ENCODE measurements at places on chromosomes 3 and 15. TPM values are rescaled to one million over a fixed set of nuclear protein-coding genes. Genes with fewer than 3 reads are reported as not detected.

- DNase-seq, result no peak
These were observed 11.4 kb upstream of the FETUB start for GRCh38 chr3:186628756-186629155.

DNA sequence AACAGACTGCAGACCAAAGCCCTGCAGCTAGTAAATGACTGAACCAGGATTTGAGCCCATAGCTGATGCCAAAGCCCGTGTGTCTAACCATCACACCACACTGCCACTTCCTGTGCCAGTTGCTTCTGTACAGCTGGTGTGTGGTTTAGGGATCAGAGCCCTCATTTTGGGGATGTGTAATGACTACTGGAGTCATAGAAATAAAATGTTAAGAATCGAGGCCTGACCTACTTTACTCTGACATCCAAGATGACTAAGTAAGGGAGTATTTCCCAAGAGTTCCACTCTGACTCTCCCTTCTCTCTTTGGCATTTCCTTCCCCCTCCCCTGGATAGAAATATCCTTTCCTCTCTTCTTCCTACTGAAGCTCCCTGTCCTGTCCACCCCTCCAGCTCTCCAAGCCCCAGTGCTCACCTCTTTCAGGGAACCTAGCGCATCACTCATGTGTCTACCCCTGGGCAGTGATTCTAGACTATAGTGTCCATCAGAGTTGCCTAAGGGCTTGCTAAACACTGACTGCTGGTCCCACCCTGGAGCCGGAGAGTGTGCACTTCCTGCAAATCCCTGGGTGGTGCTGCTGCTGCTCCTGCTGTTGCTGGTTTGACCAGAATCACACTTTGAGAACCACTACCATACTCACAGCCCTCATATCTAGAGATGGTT is 53.8 kb downstream of the MGLL start:
- peak; percentile 24 for DNase-seq

DNA sequence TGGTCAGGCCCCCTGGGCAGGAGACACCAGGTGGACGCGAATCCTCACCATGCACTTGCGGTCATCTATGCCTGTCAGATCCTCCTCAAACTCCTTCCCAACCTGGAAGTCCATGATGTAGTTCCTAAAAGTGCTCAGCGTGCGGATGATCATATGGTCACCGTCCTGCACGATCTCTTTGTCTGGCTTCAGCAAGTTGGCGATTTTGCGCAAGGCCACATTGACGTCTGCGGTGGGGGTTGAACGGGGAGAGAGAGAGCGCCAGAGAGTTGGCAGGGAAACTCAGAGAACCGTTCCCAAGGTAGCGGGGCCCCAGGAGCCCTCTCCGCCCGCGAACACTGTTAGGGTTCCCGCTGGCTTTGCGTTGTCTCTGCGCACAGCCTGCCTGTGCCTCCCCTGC is 809 bp downstream of the RBP1 start:
- peak; percentile 40 for DNase-seq

- no peak for DNase-seq
These were observed 400.8 kb upstream of the PROK2 start for GRCh38 chr3:72185549-72186399.

GRCh38 chr3:115974940-115975339 is 351.6 kb downstream of the GAP43 start:
- no peak for DNase-seq

- DNase-seq, result no peak
These were observed 83.7 kb upstream of the ARHGEF3 start for GRCh38 chr3:56885453-56885852.

DNA sequence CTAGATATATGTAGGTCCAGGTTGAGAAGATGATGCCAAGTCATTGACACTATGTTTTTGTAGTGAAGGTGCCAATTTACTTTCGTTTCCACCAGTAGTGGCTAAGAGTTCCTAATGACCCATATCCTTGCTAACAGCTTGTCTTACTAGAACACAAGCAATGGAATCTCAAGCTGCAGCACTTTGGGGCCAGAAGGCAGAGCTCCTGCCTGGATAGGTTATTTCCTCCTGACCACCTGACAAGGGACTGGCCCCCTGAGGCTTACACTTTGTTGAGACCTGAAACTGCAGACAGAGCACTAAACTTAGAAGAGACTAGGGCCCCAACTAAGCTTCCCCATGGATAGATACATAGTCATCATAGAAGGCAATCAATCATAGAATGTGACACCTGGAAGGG is 11.7 kb downstream of the ONECUT1 start:
- no peak for DNase-seq

GRCh38 chr15:34102175-34102925 is 467 bp downstream of the PGBD4 start:
- no peak for DNase-seq

DNA sequence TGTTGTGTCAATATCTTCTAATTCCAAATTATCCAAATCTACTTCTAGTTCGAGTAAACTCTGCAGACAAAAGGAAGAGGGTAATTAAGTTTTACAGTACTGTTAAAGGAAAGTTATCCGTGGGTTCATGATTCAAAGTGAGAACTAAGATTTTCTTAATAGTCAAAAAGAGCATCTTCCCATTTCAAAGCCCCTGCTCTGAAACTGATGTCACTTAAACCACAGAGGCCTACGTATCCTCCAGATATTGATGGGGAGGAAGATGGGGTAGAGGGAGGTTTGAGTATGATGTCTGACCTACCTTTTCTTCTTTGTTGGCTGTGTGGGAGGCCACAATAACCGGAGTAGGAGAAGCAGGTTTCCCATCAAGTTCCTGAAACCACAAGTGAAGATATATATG is 14.1 kb downstream of the MRPS22 start:
- no peak for DNase-seq

DNA sequence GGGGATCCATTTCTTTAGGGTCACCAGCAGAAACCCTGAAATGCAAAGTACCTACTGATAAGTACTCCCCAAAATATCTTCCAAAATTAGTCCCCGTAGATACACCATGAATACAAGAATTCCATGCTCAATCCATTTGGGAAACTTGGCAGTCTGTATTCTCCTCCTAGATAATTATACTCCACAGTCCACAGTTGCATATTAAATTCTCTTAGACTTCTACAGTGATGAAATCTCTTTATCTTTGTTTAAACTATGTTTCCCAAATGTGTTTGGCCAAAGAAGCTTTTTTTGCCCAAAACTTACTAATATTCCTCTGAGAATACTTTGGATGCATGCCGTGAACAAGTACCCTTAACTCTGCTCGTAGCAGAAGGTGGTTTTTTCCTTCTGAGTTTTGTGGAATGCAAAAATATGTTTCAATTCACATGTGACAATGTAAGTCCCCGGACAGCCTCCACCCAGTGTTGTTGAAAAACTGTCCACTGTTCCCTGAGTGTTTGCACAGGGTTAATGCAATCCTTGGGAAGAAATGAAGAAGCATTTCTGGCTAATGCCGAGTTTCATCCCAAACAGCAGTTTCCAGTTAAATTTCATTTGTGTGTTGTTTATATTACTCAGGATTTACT is 126.7 kb downstream of the ARNT2 start:
- DNase-seq, result no peak

DNA sequence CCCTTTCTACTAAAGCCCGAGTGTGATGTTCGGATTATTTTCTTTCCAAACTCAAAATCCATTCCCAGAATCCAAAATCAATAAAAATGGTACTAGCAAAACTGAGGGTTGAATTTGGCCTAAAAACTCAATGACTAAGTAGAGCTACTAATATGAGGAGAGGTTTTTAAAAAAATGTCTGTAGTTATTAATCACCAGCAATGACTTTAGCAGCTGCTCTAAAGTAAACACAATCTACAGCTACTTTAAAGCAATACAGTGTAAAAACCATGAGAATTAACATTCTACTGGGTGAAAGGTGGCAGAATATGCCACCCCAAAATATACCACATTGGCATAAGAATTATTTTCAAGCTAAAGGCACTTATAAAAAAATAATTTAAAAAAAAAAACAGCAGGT is 23.5 kb downstream of the FHIT start:
- DNase-seq, result no peak

DNA sequence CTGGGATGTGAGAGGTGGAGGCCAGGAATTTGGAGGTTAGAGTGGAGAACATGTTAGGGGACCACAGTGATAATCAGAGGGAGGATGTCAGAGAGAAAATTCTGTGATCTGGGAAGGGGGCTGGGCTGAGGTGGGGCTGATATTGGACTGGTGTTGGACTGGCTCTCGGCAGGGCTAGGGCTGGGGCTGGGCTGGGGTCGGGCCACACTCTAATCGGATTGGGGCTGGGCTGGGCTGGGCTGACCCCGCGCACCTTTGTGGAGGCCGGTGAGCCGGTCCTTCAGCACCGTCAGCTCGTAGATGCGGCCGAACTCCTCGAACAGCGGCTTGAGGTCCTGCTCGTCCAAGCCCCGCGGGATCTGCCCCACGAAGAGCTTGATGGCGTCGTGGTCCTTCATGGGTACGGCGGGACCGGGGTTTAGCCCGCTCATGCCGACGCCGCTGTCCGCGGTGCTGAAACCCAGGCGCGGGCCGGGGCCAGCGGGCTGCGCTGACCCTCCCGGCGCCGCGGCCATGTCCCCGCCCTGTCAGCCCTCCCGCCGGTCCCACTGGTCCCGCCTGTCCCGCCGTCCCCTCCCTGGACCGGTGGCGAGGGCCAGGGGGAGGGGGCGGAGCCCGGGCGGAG is 485 bp downstream of the CELF6 start:
- DNase-seq, result peak; percentile 32

DNA sequence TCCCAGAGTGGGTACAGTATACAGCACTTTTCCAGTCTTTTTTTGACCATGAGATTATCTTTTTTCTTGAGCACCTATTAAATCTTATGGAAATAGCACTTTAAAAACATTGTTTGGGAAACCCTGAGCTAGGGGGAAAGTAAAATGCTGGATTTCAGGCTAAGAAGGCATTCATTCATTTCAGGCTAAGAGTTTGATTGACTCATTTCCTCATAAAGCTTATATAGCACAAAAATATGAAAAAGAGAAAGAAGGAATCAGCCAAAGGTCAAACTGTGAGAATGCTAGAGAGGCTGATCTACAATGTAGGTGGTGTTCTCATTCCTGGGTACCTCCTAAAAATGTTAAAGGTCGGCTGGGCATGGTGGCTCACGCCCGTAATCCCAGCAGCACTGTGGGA is 10.5 kb downstream of the TTC23 start:
- no peak for DNase-seq

GRCh38 chr3:44845528-44846520 is 15.9 kb upstream of the TMEM42 start:
- no peak for DNase-seq

DNA sequence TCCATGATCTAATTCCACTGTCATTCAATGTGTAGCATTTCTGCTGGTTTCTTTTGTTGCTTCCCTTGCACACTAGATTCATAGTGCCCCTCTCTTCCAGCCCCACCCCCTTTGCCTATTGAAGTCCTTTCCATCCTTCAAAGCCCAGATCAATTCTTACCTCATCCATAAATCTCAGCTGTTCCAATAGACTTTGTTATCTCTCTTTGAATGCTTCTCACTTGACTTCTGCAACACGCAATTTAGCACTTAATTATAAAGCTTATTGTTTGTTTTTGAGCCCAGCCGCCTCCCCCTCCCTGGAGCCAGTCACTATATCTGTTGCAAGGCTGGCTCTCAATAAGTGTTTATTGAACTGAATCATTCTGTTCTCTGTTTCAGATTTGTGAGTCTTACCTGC is 174.6 kb upstream of the TBL1XR1 start:
- DNase-seq, result no peak

DNA sequence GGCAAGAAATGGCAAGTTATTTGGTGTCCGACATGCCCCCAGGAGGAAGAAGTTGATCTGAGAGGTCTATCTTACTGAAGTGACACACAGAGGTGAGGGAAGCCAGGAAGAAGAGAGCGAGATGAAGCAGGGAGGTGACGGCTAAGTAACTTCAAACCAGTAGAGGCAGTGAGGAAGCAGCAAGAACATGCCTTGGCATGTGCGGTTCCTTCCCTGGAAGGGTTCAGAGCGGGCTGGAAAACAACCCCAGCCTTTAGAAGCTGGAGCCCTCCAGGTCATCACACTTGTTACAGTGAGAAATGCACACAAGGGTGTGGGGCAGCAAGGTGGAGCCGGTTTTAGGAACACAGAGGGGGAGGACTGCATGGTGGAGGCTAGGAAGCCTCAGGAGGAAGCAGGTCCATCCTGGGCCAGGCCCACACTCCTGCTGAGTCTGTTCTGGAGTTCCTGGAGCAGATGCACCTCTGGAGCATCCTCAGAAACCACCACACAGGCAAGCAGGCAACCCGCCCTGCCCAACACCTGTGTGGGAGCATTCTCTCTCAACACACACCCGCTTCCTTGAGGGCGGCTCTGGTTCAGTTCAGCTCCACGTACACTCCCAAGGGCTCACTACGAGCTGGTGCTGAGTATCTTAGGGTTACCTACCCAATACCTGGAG is 47.1 kb downstream of the POC1A start:
- DNase-seq, result no peak

DNA sequence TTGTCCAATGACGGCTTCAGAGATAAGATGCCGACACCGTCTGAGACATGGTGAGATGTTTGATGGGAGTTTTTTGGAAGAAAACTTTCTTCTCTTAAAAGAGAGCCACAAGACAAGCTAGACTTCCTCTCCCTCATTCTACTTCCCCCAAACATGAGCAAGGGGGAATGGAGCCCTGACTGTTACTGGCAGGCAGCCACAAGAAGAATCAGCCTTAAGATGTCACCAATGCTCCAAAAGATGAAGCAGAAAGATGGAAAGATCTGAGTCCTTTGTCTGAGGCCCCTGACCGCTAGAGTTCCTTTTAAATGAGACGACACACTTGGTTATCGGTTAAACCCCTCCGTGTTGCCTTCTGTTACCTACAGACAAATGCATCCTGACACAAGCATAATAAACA is 108.7 kb downstream of the ST8SIA2 start:
- no peak for DNase-seq

DNA sequence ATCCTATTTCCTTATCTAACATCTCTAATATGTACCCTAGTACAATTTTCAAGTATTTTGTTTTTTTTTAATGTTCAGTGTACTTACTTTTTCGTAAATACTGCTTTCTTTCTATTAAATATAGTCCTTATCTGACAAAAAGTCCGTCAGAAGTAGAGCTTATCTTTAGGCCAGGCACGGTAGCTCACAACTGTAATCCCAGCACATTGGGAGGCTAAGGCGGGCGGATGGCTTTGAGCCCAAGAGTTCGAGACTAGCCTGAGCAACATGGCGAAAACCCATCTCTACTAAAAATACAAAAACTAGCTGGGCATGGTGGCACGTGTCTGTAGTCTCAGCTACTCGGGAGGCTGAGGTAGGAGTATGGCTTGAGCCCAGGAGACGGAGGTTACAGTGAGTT is 41.1 kb downstream of the USP3 start:
- no peak for DNase-seq

DNA sequence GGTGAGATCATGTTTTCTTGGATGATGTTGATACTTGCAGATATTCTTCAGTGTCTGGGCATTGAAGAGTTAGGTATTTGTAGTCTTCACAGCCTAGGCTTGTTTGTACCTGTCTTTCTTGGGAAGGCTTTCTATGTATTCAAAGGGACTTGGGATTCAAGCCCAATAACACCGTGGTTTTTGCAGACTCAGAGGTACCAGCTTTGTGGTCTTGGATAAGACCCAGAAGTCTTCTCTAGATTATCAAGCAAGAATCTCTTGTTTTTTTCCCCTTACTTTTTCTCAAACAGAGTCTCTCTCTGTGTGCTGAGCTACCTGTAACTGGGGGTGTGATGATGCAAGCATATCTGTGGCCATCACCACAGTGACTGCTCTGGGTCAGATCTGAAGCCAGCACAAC is 42.7 kb upstream of the CCK start:
- no peak for DNase-seq

ERICH6 gene
- not detected for total RNA-seq

SH2D7 gene
- 2.4 TPM for total RNA-seq

PTX3 gene
- total RNA-seq, result 1.2 TPM

GRIP2 gene
- 1.7 TPM for total RNA-seq

RARRES1 gene
- total RNA-seq, result 81.0 TPM

MUC20 gene
- total RNA-seq, result 115 TPM

AHSG gene
- not detected for total RNA-seq

EPHA6 gene
- 0.18 TPM for total RNA-seq

ADCY5 gene
- 4.5 TPM for total RNA-seq

LMAN1L gene
- not detected for total RNA-seq

Data from left colon (tissue), 2 donors.